ENCODE measurements at places on chromosomes 7 and 10.

DNA sequence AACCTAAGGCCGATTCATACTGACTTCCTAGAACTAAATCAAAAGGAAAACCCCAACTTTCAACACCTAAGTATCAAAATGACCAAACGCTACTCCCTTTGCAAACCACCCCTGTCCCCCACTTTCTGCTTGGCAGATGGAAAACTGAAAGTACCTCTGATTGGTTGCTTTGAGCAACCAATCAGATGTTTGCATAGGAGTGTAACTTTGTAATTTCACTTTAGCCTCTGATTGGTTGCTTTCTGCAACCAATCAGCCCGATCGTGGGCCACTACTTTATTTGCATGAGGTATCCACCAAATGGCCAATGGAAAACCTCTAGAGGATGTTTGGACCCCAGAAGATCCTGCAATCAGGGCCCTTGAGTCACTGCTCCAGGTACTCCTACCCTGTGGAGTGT, 12.3 kb upstream of the SNX10 start:
- no peak for DNase-seq

- DNase-seq = no peak
Observed at GRCh38 chr7:114554781-114555537, 140.3 kb downstream of the FOXP2 start.

DNA sequence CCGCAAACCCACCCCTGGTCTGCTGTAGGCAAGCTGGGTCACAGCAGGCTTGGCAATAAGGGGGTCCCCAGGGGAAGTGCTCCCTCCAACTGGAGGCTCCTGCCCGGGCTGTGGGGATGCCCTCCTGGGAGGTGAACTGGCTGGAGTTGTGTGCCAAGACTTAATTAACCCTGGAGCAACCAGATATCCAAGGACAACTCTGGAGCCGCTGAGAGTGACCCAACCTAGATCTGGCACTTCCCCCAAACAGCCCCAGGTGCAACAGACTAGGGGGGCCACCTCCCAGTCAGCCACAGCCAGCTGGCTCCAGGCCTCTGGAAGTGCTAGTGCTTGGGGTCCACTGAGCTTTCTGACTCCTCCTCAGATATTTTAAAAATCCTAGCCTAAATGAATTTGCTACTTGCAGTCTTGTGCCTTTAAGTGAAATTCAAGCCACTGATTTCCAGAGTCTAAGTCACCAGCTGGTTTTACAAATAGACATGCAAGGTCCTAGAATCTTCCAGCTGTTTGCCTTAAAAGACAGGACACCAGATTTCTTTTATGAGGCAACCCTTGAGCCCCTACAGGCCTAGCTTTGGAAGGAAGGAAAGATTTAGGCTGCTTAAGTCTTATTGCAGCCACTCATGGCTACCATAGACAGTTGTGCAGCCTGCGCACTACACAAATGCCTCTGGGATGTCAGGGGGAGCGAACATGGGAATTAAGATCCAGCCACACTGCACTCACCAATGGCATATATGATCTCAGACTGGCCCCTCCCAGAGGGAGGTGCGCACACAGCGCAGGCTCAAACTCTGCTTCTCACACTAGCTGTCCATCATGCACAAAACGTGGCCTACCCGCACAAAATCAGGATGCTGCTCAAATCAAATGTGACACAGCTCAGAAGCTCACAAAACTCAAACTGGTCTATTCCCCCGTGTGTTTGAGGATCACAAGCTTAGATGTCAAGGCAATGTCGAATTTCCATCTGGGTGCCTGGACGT, 42.6 kb upstream of the MYL10 start:
- DNase-seq = no peak

DNA sequence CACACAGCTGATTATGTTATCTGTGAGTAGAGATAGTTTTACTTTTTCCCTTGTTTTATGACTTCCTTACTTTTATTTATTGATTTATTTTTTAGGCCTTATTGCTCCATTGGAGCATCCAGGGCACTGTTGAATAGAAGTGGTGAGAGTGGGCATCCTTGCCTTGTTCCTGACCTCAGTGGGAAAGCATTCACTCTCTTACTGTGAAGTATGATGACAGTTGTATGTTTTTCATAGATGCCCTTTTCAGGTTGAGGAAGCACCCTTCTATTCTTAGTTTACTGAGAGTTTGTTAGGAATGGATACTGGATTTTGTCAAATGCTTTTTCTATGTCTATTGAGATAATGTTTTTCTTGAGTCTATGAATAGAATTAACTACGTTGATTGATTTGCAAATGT, 88.6 kb downstream of the XRCC2 start:
- DNase-seq = no peak

GRCh38 chr10:70596110-70596798, 6.3 kb downstream of the PRF1 start:
- no peak for DNase-seq

GRCh38 chr7:128934361-128935341, 3.1 kb upstream of the IRF5 start:
- DNase-seq = no peak

- DNase-seq = no peak
Observed at GRCh38 chr10:44298713-44299112, 86.2 kb downstream of the CXCL12 start.

- no peak for DNase-seq
Observed at GRCh38 chr10:74541375-74541774, 285.0 kb upstream of the KAT6B start.

GRCh38 chr10:30270247-30270646, 78.8 kb downstream of the MTPAP start:
- DNase-seq = no peak

DNA sequence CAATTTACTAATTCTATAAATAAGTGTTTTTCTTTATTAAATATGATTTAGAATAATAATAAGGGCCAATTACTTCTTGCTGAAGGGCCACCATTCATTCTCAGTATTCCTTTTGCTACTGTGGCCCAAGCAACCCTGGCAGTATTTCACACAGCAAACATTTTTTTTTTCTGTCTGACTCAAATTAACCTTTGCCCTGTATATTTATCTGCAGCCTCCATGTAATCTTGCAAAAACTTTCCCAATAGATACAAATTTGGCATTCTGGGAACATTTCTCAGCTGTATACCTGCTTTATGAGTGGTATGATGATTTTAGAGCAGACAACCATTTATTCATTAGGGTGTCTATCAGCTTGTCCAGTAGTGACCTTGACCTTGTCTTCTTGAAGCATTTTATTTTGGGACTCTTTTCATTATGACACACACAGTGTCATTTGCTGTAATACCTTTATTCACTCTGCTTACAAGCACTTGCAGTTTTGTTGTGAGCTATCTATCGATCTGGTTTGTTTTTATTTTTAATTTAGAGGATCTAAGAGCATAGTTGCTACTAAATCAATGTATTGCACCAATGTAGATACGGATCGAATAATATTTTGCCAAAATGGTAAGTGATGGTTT, 159.7 kb upstream of the PLXDC2 start:
- DNase-seq = no peak

GRCh38 chr7:34849986-34850385, 187.3 kb downstream of the DPY19L1 start:
- DNase-seq = no peak

DNA sequence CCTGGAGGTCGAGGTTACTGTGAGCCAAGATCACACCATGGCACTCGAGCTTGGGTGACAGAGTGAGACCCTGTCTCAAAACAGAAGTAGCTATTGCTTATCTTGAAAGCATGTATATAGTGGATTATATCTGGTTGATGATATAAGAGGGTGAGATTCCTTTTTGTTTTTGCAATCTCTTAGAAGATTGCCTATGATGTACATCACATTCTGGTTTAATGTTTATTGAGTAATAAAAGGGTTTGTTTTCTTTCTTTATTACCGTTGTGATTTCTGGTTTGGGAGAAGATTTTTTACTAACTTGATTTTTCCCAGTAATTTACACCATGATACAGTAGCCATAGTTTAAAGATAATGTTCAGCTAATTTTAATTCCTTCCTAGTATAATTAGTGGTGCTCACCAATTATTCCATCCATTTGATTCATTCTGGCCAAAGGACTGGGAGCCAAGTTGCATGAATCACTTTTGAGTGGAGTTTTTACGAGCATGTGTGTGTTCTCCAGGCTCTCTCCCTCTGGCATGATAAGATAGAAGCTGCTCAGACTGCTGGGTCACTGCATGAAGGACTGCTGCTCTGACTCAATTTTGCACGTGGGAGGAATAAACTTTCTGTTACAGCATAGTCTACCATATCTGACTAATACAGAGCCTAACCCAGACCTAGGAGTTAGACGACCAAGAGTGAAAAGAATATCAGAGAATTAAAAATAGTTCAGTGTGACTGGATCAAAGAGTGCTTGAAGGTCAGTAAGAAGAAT, 13.5 kb upstream of the TSPAN13 start:
- DNase-seq = no peak

DNA sequence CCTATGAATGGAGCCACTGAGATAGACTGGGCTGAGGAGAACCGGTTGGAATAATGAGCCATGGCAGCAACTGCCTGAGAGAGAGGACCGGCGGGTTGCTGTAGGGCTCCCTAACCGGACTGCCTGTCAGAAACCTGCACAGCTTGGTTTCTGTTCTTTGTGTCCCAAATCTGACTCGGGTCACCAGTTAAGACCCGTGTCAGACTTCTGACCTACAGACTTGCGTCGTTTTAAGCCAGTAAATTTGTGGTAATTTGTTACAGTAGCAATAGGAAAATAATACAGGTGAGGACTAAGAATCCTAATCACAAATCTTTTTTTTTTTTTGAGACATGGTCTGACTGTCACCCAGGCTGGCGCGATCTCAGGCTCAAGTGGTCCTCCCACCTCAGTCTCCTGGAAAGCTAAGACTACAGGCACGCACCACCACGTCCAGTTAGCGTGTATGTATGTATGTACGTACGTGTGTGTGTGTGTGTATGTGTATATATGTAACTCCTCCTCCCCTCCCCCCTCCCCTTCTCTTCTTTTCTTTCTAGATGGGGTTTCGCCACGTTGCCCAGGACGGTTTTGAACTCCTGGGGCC, 672 bp upstream of the DDX56 start:
- no peak for DNase-seq

DNA sequence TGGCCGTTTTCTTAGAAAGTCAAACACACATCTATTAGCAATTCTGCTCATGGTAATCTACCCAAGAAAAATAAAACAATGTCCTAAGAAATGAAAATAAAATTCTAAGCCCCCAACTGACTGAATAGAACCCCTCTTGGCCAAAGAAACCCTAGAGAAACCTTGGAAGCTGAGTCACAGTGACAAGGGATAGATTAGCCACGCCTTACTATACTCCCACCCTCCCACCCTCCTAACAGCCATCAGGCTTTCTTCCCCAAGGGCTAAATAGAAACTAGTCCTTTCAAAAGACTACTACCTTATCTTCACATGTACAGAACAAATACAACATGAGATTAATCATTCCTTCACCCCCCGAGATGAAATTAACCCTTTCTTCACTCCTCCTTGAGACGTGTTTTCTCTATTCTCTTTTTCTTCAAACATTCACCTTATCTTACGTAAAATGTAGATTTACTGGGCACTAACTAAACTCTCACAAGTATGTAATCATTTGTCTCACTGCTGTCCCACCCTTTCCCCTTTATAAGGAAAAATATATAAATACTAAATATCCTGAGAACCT, 57.5 kb downstream of the HTR7 start:
- DNase-seq = no peak

GRCh38 chr7:96327429-96327828, 5.5 kb upstream of the SLC25A13 start:
- no peak for DNase-seq

GRCh38 chr7:35727571-35727970, 32.6 kb upstream of the HERPUD2 start:
- DNase-seq = peak; percentile 56

DNA sequence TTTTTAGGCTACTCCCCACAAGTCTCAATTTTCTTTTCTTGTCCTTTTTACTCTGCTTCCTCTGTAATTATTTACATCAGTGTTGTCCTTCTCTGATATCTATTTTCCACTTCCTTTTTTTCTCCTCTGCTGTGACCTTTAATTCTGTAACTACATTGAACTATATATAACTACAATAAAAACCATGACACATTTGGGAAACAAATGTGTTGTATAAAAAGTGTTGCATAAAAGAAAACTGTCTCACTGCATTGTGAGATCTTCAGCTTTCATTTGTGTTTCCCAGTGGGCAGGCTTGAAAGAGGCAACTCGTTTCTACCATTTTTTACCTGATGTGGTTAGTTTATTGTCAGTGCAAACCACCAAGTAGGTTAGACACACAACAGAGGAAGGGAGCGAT, 483.9 kb upstream of the NRP1 start:
- no peak for DNase-seq

DNA sequence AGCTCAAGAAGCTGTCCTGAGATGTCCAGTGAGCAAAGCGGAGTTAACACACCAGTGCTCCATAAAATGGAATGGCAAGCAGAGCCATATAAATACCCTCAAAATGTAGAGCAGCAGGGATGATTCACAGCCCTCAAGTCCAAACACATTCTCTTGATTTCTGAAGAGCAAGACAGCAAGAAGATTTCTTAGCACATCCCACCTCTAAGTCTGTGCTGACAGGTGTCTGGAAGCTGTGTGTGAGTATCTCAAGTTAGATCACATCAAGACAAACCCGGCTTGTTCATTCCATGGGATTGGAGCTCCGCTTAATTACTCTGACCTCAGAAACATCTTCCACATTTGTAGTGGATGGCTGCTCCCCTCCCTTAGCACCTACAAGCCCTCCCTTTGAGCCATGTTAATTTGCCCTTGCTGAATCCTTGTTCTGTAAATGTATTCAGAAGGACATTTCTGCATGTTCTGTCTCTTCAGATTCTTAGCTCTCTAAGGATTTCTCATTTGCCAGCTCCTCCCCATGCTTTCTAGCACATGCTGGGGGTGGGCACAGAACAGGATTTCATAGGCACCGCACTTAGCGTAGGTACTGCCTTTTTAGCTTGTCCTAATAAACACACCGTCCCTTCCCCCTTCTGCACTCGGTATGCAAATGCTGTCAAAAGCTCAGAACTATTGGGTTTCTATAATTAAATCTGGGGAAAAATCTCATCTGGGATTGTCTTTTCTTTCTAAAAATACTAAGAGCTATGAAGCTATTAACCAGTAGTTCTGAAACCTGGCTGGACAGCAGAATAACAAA, 112.7 kb downstream of the CPXM2 start:
- no peak for DNase-seq

- no peak for DNase-seq
Observed at GRCh38 chr10:71700731-71701368, 18.7 kb downstream of the C10orf105 start.
